ENCODE measurements at places on chromosomes 6 and 20.

DNA sequence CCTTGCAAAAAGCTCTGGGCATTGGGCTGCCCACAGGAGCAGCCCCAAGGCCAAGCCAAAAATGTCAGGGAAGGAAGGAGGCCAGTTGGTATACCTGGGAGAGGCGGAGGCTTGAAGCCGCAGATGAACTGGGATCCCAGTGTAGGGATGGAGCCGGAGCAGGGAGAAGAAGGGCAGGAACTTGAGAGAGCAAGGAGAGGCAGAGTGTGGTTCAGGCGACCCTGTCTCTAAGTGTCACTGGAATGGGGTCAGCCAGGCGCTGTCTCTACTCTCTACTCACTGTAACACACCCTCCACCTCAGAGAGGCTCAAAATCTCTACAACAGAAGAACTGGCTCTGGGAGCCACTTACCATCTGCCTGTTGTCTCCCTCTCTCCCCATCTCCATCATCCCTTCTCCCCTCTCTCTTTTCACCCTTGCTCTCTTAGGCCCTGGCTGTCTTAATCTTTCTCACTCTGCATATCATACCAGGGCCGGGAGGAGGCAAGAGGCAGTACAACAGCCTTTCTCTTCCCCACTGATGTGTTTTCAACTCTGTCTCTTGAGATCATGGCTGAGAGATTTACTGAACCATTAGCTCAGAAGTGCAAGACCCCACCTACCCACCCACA lies 93.3 kb downstream of the CRYBG1 start:
- DNase-seq, result no peak

GRCh38 chr20:37984018-37984785 lies 49.1 kb downstream of the TTI1 start:
- no peak for DNase-seq

- no peak for DNase-seq
Measured at GRCh38 chr6:133631421-133631820, 257.5 kb upstream of the TCF21 start.

DNA sequence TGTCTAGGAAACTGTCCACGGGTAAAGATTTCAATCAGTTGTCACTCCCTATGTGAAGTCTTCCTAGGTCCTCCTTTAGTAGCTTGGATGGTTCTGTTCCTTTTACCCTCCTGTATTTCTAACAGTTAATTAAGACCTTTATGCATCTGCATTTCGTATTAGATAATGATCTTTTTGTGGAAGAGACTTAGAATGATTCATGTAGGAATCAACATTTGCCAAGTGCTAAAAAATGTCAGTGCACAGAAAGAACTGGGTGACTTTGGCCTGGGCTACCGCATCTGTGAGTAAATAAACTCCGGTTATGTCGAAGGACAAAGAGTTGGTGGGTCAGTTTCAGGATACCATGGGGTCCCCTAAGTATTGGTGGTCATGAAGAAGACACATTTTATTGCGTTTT lies 918.0 kb downstream of the TFAP2A start:
- DNase-seq, result no peak

DNA sequence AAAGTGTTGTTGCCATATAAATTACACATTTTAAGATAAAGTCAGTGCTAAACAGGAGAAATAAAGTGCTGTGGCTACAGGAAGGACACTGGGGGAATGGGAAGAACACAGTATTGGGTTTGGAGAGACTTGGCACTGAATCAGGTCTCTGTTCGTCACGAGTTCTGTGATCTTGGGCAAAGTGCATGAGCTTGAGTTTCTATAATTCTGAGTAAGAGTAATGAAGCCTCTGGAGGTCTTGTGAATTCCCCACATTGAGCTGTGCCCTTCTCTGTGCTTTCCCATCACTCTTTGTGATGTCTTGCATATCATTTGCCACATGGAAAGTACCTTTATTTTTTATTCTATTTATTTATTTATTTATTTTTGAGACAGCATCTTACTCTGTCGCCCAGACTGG lies 16.8 kb upstream of the EEF1A1 start:
- DNase-seq, result no peak

GRCh38 chr6:37688078-37688850 lies 9.4 kb downstream of the MDGA1 start:
- no peak for DNase-seq

GRCh38 chr6:73644941-73645591 lies 8.7 kb downstream of the SLC17A5 start:
- DNase-seq, result no peak

DNA sequence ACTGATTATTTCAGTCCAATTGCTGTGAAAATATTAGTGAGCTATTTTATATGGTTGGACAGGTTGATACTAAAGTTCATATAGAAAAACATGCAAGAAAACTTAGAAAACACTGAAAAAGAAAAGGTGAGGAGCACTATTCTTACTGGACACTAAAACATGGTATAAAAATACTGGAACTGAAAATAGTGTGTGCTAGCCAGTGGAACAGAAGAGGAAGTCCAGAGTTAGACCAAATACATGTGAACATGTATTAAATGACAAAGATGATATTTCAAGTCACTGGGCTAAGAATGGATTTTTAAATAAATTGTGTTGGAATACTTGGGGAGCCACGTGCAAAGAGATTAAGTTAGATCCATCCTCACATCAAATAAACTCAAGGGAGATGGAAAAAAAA lies 218.5 kb downstream of the TMEM242 start:
- DNase-seq, result no peak

DNA sequence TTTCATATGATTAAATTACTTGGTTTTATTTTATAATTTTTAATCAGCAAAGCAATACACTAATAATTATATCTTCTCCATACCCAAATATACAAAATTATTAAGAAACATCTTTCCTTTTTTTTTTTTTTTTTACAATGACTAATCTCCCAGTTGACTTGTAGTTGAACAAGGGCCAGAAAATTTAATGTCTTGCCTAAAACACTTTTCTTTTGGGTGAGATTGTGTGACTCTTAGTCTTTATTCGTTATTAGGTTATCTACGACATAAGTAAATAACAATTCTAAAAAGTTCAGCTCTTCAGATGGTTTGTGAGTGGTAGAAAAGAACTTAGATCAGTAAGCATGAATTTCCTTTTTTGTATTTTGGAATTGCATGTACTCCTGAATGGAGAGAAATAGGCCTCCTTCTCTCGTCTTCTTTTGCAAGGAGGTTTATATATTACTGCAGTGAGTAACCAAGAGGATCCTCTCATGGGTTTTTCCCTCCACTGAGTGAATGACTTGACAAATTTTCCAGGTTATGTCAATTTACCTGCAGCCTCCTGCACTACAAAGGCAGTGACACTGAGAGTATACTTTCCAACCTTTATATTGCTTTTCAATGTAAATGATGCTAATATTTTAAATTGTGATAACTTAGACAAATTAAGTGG lies 364.5 kb upstream of the CITED2 start:
- no peak for DNase-seq

GRCh38 chr6:2141644-2142290 lies 103.6 kb downstream of the GMDS start:
- no peak for DNase-seq

GRCh38 chr20:11380283-11380682 lies 537.4 kb upstream of the BTBD3 start:
- no peak for DNase-seq

DNA sequence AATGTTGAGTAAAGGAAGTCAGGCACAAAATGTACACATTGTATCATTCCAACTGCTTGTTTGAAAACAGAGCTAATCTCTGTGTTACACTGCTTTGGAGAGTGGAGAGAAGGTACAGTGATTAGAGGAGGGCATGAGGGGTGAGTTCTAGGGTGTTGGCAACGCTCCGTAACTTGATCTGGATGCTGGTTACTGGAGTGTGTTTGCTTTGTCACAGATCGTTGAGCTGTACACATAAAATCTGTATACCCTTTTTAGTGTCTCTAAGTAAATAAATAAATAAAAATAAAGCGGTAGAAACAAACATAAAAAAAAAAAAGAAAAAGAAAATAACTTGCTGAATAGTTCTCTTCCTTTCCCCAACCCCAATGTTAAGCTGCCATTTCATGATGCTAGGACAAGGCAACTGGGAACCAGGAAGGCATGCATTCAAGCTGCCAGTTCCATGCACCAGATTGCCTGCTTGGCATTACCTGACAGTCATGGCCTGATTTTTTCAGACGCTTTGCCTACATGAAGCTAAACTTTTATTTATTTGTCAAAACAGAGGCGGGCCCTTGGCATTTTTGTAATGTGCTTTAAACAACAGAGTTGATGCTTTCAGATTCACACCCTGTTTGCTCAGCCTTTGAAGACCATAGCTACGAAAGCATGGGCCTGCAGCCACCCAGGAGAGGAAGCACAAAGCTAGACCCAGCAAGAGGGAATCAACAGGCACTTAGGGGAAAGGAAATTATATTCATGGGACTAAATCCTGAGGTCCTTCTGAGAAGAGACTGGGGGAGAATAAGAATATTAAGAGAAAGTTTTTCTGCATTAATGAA lies 21.2 kb downstream of the TNFRSF21 start:
- DNase-seq, result no peak

DNA sequence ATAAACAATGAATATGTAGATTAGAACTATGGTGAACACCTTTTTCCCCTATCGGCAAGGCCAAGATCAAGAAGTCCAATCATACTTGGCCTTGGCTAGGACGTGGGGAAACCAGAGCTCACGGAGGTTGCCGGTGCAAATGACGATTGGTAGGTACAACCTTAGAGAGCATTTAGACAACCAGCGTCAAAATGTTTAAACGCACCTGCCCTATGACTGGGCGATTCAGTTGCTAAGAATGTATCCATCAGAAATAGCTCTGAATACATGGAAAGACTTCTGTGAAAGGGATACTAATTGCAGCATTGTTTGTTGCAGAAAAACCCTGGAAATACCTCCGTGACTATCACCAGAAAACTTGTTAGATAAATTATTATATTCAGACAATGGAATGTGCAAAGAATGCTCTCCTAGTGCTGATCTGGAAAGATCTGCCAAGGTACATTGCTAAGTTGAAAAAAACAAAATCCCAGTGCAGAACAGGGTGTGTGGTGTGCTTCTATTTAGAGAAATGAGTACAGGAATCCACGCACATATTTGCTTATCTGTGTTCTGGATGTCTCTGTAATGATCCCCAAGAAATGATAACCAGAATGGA lies 48.0 kb upstream of the PTPN1 start:
- DNase-seq, result no peak

DNA sequence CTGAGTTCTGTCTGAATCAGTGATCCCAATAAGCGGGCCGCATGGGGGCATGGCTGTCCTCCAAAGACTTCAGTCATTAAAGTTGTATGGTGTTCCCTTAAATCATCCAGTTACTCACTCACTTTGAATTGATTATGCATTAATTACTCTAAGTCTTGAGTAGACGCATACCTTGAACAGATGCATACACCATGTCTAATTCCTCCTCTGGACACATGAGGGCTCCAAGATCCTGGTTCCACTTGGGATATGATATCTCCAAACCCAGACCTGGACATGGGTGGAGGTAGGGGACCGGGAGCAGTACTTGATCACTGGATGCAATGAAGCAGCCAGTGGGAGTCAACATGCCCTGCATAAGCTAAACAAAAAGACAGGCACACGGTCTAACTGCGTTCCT lies 204.5 kb downstream of the FNDC1 start:
- no peak for DNase-seq

GRCh38 chr20:63083831-63084562 lies 77.2 kb upstream of the BHLHE23 start:
- DNase-seq, result no peak

- no peak for DNase-seq
Measured at GRCh38 chr20:41513829-41514228, 104.3 kb downstream of the CHD6 start.

- no peak for DNase-seq
Measured at GRCh38 chr6:46849361-46849690, 56.1 kb downstream of the MEP1A start.
